ENCODE measurements at places on chromosomes 3 and 15.

DNA sequence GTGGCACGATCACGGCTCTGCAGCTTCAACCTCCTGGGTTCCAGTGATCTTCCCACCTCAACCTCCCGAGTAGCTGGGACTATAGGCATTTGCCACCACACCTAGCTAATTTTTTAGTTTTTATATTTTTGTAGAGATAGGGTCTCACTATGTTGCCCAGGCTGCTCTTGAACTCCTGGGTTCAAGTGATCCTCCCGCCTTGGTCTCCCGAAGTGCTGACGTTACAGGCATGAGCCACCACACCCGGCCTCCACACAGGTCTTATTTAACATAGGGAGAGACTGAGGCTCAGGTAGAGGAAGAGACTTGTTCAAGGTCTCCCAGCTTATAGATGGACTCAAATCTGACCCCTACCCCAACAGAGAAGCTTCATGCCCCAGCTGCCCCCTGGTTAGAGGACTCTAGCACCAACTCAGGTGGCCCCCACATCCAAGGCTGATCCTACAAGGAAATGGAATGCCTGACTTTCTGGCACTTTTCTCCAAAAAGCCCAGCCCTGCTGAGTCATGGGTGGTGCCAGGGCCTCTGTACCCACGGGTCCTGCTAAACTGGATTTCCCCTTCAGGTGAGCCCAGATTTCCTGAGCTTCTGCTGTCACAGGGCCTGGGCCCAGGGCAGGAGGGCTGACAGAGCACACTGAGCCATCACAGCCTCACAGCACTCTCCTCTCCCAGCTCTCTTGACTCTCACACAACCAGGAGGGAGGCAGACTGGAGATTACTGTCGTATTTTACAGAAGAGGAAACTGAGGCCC lies 5.6 kb downstream of the TMEM40 start:
- DNase-seq = no peak

GRCh38 chr3:52523386-52524257 lies 10.0 kb downstream of the NT5DC2 start:
- no peak for DNase-seq

- DNase-seq = no peak
Measured at GRCh38 chr15:96097661-96098060, 232.8 kb upstream of the NR2F2 start.

DNA sequence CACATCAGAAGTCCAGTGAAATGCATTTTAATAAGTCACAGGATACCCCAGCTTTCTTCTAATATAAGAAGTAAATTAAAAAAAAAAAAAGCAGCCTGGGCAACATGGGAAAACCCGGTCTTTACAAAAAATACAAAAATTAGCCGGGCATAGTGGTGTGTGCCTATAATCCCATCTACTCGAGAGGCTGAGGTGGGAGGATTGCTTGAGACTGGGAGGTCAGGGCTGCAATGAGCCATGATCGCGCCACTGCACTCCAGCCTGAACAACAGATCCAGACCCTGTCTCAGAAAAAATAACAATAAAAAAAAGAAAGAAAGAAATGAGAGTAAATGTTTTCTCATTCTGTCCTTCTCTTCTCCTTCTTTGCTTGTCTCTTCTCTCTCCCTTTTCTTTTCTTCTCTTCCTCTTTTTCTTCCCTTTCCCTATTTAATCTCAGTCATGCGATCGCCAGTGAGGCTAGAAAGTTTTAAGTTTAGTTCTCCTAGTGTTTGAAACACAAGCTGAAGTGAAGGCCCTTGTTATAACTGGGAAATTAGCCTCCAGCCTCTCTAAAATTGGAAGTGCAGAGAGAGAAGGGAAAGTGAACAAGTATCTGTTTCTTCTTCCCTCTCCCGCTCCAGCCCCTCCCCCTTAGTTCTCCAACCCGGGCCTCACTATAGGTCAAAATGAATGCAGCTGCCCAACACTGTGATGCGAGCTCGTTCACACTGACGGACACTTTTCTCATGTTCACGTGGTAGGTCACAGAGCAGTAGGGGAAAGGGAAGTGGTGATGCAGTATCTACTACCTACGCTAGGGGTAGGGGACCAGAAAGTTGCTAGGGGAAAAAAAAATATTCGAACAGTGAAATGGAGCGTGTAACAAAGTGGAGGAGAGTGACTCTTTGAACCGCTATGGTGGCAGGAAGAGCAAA lies 23.5 kb upstream of the TSC22D2 start:
- no peak for DNase-seq

All from NCI-H748 treated with DMSO at 0.1 percent for 48 hours (cell line).